ENCODE measurements at places on chromosomes 1 and 21.

GRCh38 chr21:45572783-45573451, 30.7 kb upstream of the SLC19A1 start:
- DNase-seq = no peak

- no peak for DNase-seq
These were observed 2.3 kb downstream of the SLC37A1 start for GRCh38 chr21:42515708-42516502.

DNA sequence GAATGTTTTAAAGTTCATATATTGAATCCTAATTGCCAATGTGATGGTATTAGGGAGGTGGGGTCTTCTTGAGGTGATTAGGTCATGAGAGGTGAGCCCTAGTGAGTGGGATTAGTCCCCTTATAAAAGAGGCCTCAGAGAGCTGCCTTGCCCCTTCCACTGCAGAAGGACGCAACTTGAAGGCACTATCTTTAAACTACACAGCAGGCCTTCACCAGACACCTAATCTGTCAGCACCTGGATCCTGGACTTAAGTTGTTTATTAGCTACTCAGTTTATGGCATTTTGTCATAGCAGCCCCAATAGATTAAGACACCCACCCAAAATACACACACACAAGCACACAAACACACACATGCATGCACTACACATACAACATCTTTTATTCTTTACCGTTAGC, 61.4 kb downstream of the DAB1 start:
- no peak for DNase-seq

GRCh38 chr1:77834771-77835334, 53.6 kb upstream of the NEXN start:
- no peak for DNase-seq

GRCh38 chr1:177891809-177892208, 78.0 kb downstream of the SEC16B start:
- no peak for DNase-seq

GRCh38 chr1:37034121-37035013, at the start of gene GRIK3:
TSS of gene GRIK3 (minus strand) at chr1:37034515. CDS start at chr1:37034108, 407 bp downstream.
- no peak for DNase-seq

DNA sequence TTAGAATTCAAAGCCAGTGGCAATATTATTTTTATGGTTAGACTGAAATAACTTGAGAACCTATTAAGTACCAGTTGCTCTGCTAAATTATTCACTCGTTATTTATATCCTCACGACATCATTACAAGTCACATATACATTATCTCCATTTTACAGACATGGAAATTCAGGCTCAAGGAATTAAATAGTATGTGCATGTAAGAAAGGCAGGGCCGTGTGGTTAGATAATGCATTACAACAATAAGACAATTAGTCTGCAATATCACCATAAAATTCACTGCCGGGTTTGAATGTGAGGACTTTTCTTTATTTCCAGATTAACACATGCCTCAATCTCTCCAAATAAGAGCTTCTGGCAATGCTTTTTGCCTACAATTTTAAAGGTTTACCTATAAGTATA, 523.4 kb downstream of the PTBP2 start:
- DNase-seq = no peak

DNA sequence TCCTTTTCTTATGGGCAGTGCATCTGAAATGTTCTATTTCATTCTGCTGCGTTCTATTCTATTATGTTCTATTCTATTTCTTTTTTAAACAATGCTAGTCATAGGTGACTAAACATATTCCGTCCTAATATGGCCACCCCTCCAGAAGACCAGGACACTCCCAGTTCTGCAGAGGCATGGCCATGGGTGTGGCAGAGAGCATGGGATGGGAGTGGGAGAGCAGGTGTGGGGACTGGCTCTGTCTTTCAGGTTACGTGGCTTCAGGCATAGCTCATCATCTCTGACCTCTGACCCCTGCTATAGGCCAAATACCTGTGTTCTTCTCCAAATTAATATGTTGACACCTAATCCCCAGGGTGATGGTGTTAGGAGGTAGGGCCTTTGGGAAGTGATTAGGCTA, 33.4 kb upstream of the TLR5 start:
- DNase-seq = no peak

GRCh38 chr1:171600862-171601261, 21.2 kb upstream of the MYOCOS start:
- no peak for DNase-seq

- DNase-seq = no peak
These were observed 118.9 kb downstream of the PGBD5 start for GRCh38 chr1:230307213-230307612.

DNA sequence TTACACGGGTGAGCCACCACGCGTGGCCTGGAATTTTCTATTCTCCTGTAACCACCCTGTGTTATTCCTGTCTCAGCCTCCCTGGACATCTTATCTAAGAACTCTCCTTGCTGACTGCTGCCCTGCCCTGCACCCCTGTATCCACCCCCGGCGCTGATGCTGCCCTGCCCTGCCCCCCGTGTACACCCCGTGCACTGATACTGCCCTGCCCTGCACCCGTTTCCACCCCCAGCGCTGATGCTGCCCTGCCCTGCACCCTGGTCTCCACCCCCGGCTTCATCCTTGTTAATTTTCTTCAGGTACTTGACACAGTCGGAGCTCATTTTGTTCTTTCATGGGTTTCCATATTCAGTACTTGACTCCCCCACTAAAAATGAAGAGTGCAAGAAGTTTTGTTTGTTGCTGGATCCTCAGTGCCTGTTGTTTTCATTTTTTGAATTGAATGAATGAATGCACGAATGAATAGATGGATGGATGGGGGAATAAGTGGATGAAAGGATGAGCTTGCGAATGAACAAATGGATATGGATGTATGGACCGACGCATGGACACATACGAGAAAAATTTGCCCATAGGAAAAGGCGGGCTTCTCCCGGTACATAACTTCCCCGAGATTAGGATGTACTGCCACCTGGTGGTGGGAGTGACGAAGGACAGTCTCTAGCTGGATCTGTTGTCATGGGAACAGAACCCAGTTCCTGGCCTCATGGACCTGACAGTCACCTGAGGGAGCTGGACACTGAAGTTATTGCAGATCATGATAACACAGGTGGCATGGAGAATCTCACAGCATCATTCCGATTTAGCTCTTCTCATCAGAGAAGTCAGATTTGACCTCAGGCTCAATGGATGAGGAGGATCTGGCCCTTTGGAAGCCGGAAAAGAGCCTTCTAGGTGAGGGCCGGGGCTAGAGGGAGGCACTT, 14.9 kb downstream of the AADACL4 start:
- peak; percentile 34 for DNase-seq

DNA sequence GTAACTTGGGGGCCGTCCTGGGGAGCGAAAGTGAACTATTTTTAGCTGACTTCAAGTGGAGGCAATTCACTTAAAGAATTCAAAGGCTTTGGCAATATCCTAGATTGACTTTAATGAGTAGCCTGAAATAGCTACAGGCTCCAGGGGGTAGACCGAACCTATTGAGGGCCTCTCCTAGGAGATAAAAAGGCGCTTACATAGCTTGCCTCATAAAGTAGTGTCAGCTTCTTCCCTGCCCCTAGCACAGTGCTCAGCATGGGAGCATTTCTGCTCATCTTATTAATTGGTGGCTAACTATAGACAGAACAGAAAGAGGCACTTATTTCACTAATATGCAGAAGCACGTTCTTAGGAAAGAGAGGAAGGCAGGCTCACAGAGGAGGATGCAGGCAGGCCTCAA, 12.3 kb upstream of the CTNNBIP1 start:
- DNase-seq = no peak

DNA sequence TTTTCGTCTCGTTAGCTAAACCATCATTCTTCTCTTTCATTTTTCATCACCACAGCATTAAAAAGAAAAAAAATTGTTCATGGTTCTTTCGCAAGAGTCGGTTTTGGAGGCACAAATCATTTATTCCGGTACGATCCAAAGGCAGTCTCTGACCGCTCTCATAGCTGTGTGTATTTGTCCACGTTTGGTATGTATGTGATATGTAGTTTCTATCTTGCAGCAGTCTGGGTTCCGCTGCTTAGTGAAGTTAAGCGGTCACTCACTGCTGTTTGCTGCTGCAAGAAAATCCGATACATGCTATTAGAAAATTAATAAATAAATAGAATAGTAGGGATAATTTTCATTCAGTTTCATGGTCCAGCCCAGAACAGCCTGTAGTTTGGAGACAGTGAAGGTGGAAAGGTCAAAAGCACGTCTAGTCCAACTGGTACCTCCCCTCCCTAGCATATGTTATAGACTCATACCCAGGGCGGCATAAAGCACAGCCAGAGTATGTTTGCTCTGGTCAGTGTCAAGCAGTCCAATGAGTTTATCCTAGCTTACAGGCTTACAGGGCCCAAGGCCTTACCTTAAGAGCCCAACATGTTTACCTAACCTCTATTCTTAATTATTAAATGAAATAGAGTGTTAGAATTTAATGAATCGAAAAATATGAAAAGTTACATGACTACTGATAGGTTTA, 2.5 kb downstream of the FMN2 start:
- no peak for DNase-seq

DNA sequence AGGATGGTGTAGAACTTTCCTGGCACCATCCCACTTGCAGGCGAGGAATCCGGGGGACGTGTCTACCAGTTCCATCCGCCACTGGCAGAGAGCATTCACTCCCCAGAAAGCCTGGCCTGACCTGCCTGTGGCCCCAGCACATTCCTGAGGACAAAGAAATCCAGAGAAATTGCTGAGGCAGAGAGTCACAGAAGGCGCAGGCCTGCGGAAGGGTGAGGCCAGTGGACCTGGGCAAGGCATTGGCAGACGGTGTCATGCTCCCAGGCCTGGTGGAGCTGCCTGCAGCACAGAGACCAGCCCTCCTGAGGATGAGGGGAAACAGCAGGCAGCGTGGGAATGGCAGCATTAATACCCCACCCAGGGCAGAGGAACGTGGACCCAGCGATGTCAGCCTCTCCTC, 81.2 kb upstream of the F3 start:
- no peak for DNase-seq

GRCh38 chr1:240501115-240501514, 110.8 kb downstream of the GREM2 start:
- no peak for DNase-seq

- DNase-seq = no peak
These were observed 148.8 kb upstream of the CAMK1G start for GRCh38 chr1:209434631-209435217.

GRCh38 chr1:229058111-229058561, 212.8 kb upstream of the RAB4A start:
- DNase-seq = peak; percentile 20

GRCh38 chr1:58165073-58165472, 381.5 kb downstream of the OMA1 start:
- DNase-seq = no peak

GRCh38 chr1:152458384-152459185, 44.5 kb upstream of the CRNN start:
- peak; percentile 69 for DNase-seq

DNA sequence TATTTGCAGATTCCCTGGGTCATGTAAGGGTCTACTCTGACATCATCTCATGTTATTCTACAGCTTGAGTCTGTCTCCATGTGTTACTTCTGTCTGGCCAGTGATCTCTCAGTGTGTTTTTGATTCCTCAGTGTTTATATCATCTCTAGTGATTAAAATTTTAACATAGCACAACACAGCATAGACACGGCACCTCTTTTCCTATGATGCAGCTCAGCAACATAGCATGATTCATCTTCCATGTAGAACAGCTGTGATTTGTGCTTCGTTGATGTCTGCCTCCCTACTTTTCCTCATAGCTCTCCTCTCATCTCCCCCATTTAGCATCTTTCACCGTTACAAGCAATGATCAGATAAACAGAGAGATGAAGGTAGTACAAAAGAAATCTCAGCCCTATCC, 163.9 kb upstream of the DPT start:
- no peak for DNase-seq

DNA sequence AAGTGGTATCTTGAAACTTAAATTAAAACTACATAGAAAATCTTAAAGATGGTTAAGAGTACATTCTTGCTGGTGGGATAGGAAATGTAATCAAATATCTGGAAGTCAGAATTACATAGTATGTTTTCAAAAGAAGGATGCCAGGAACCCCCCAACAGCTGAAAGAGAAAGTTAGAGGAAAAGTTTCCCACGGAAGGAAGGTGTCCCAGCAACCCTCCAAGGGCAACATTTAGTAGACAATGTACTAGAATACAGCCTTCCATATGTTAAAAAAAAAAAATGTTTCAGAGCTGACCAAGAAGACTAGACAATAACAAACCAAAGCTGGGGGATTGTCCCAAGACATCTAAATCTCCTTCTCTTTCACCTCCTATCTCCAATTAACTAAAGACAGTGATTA, 2.2 kb downstream of the DEDD start:
- DNase-seq = no peak

DNA sequence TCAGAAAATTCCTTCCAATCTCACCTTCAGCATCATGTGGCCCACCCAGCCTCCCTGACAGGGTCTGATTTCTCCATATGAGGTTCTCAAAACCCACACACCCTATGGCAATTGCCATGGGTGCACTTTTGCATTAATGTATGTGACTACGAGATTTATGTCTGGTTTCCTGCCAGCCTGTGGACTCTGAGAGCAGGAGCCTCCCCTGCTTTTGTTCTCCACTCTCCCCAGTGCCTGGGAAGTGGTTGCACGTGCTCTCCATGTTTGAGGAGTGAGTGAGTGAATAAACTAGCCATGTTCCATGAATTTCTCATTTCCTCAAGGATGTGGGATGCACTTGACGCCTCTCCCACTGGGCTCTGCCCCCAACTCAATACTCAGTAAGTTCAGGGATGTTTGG, 91.2 kb downstream of the ACTL8 start:
- no peak for DNase-seq

DNA sequence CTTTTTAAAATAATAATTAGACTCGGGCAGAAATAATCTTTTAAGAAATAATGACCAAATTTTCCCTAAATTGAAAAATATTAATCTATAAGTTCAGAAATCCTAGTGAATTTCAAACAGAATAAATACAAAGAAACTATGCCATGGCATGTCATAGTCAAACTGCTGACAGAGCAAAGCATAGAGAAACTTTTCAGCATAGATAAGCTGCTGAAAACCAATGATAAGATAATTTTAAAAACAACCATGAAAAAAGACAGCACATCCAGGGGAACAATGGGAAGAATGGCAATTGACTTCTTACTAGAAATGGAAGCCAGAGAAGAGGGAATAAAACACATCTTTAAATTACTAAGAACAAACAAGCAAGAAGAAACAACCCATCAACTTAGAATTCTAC, 19.8 kb downstream of the CD1D start:
- DNase-seq = no peak

- DNase-seq = no peak
These were observed 33.8 kb upstream of the ERO1B start for GRCh38 chr1:236315518-236315917.

DNA sequence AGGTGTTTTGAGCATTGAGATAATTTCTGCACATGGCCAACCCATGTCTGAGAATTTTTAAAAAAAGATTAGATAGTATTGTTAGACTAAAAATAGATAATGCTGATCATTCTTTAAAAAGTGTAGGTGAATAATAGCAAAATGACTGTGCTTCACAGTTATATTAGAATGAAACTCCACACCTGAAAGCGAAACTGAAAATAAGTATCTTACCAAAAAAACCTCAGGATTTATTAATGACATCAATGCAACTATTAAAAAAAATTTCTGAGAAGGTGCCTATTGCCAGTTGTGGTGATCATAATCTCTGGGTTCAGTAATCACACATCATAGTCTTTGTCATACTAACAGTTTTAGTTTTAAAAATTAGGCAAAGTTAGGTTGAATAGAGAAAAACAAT, 36.5 kb downstream of the PLA2G4A start:
- no peak for DNase-seq

Data from T-helper 1 cell (primary cell).